ENCODE measurements at places on chromosomes 3 and 15.

- DNase-seq = no peak
These were observed 82.0 kb downstream of the HHLA2 start for GRCh38 chr3:108378153-108378951.

GRCh38 chr15:91491101-91491950, 362.2 kb upstream of the SLCO3A1 start:
- no peak for DNase-seq

DNA sequence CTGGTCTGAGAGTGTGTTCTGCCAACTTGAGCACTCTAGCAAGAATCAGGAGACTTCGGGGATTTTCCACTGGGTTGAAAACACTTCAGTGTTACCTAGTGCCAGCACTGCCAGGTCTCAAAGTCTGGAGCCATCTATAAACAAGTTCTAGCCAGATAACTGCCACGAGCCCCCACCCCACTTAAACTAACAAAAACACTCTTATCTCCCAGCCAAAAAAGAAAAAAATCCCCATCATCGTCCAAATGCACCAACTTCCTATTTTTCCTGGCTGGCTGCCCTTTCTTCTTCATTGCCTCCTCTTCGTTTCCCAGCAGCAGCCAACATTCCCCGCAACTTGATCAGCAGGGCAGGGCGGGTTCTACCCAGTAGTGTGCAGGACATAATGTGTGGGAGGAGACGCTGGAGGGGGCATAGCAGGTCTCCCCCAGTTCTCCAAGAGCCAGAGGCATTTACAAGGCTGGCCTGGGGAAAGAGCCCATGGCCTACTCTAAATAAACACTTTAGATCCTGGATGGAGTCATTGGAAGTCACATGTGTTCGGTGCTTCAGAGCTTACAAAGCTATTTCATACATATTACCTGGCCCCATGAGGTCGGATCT, 29.5 kb downstream of the C2CD4B start:
- no peak for DNase-seq

DNA sequence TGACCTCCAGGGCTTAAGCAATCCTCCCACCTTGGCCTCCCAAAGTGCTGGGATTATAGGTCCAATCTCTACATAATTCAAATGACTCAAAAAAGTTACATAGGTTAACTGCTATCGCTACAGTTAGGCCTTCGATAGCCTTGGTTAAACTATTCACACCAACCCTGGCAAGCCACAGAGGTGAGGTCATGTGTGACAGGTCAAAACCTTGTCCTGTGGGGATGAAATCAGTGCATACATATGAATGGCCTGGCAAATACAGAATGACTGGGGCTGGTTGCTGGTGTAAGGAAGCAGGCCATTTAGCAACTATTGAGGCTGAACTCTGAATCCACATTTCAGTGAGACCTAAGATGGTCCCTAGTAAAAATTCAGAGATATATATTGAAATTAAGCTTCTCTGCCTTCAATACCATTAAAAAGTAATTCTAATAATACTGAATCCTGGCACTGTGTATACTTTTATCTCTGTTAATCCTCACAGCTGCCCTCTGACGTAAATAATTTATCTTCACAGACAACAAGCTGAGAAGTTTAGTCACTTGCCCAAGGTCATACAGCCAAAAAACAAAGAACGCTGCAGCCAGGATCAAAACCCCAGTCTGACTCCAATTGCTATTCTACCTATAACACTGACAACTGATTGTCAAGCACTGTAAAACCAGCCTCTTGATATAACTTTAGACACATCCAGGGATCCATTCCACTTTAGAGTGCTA, 35.3 kb downstream of the MKRN2 start:
- no peak for DNase-seq

DNA sequence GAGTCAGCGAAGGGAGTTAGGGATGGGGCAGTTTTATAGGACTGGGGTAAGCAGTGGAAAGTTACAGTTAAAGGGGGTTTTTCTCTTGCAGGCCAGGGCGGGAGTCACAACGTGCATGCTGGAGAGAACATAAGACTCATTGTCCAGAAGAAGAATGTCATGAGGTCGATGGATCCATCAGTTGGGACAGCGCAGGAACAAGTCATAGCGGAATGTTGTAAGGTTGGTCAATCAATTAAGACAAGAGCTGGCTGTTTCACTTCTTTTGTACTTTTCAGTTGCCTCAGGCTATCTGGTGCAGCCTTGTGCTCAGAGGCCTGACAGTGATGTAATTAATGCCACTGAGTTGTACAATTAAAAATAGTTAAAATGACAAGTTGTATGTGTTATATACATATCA, 165.6 kb downstream of the OCA2 start:
- no peak for DNase-seq

- DNase-seq = no peak
These were observed at the start of gene ATP8B4 for GRCh38 chr15:50119063-50120040. Gene ATP8B4 (minus strand): TSS chr15:50119233. CDS start chr15:50106966, 12,267 bp downstream.

DNA sequence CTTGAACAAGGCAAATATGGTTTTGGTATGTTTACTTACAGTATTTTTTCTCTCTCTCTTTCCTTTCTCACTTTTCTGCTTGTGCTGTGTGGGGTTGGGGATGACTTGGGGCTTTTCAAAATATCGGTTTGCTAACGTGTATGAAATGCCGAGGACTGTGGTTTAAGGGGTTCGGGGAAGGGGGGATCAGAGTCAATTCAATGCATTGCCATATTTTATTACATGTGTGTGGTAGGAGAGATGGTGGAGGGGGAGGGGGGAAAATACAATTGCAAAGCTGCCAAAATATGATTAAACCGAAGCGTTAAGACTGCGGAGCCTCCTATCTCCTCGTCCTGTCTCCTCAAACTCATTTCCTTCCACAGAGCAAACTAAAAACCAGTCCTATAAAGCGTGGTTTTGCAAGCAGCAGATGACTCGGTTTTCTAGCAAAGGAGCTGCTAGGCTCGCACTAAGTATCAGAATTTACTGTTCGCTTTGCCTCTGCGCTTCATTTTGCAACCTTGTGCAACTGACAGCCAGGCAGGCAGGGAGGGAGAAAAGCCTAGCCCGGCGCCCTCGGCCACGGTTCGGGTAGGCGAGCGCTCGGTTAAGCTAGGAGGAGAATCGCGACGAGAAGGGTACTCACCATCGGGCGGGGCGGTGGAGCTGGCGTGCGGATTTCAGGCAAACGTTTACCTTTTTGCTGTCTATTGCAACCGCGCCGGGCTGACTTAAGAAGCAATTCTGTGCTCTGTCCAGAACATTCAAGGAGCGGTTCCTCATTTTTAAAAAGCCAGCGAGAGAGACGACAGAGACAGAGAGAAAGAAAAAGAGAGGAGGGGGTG, 4.0 kb upstream of the NR2F2 start:
- no peak for DNase-seq

GRCh38 chr3:159586571-159587202, 401.9 kb upstream of the IL12A start:
- no peak for DNase-seq

- DNase-seq = no peak
These were observed 42.7 kb downstream of the SH3BP5 start for GRCh38 chr3:15289661-15290060.

GRCh38 chr3:42051384-42052131, 39.6 kb upstream of the TRAK1 start:
- DNase-seq = no peak

DNA sequence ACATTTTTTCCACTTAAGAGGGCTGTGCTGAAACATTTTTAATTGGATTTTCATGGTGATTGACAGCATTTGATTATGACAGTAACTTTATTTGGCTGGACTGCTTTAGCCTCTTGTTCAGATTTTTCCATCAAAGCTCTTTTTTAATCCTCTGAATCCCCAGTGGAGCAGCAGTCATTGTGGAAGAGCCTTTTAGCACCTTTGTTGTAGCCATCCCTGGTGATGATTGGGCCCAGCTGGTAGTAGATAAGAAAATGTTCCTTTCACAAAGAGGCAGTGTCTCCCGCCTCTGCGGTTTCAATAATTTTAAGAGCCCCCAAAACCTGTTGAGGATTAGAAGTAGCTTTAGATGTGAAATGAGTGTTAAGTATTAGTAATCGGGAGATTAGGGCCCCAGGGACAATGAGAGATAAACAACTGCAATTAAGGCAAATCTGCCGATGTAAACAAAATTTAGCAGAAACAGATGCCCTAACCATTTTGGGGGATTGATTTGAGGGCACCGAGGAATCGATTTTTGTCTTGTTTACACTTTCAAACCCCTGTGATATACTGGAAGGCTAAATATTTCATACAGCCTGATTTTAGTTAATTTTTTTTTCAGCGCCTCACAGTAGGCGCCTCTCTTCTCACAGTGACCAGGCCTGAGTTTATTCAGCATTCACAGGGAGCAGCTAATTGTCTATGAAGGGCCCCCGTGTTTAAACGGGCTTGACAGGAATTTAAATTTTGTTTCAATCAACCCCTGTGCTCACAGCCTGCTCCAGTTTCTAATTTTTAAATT, 43.2 kb upstream of the SKOR1 start:
- no peak for DNase-seq

DNA sequence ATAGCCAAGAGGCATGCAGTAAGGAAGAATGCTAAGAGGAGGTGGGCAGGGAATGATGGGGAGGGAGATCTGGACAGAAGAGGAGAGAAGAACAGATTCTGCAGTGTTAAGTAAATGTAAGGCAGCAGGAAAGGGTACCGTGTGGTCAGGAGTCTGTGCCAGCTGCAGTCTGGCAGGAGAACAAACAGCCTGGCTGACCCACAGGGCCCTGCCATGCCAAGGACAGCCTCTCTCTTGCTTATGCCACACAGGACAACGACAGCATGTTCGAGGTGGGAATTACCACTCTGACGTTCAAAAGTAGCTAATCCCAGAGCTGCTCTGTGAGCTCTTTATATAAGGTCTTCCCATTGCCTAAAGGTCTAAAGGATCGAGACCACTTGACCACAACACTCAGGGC, 31.3 kb downstream of the DAPK2 start:
- DNase-seq = no peak

GRCh38 chr3:17372362-17373210, 369.8 kb downstream of the TBC1D5 start:
- DNase-seq = no peak

DNA sequence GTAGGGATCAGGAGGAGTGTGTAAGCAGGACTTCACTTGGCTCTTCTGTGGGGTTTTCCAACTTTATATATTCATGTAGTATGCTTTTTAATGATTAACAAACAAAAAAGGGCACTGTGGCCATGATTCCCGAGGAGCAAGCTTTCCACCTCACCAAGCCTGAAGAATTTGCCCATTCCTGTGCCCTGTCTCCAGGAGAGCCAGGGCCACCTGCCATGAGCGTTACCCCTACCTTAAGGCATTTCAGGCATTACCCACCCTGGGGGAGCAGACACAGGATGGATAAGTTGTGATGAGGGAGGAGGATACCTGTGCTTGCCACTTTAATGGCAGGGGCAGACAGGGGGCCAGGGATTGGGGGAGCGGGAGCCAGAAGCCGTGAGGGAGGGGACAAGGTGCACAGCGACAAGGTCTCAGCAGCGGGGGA, 3.0 kb downstream of the TRPM1 start:
- no peak for DNase-seq

GRCh38 chr3:13656584-13657301, 107.8 kb downstream of the FBLN2 start:
- DNase-seq = no peak

- no peak for DNase-seq
These were observed 100.6 kb upstream of the PLAAT1 start for GRCh38 chr3:193140381-193140780.

DNA sequence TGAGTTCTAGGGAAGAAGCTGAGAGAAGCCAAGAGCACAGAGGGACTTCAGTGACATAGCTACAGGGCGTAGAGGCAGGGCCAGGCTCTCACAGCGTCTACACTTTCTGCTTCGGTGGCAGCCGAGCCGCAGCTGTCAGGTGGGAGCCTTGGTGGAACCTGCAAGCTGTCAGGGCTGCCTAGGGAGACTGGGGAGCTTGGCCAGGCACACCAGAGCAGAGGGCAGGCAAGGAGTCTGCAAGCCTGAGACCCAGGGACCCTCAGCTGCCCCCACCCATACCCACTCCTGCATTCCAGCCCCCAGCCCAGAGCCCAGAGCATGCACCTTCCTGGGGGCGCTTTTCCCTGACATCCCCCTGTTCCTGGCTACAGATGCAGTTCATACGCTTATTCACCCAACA, 13.4 kb upstream of the KLF15 start:
- no peak for DNase-seq

DNA sequence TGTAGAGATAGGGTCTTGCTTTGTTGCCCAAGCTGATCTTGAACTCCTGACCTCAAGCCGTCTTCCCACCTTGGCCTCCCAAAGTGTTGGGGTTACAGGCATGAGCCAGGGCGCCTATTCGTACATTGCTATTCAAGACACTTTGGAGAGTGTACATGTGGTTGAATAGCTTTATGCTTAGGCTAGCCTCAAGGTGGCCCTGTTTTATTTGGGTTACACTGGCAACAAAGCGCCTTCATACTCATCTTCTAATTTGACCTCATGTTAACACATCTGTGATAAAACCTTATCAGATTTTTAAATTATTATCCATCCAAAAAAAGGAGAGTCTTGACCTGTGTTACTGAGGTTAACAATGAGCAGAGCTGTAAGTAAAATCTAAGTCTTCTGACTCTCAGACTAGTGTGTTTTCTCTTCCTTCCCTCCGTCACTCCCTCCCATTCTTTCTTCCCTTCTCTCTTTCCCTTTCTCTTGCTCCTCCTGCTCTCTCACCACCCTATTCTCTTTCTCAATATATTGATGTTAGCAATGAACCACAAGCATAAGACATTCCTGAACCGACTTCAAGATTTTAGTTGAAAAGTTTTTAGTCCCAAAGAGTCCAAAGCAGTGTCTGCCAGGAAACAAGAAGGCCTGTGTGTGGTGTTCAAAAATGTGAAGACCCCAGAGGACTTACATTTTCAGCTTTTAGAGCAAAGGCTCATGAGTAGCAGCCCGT, 603.7 kb upstream of the CFAP20DC start:
- DNase-seq = no peak

DNA sequence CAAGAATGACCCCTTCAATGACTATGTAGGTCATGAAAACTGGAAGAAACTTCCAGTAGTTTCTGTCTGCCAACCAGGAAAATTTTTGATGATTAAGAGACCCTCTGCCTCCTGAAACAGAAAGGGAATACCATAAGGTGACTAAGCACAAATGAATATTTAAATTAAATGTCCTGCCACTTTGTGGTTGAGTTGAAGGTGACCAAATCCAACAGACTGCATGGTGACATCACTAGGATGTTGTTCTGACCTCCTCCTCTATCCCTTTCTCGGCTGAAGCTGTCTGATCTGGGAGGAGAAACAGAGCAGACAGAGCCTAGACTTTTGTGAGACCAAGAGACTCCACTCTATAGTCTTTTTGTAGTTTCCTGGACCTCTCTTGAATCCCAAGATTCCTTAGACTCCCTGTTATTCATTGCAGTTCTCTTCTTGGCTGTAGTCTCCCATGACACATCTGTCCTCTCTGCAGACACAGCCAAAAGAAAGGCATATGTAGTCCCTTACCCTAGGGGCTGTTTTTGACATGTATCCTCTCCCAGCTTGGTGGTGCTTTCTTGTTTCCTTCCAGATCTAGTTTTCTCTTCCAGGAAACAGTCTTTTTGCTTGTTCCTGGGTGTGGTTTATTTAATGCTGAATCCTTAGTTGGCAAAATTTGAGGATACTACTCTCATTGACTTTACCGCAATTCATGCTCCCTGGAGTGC, 55.2 kb upstream of the UBE3A start:
- DNase-seq = no peak

GRCh38 chr3:171835116-171835515, 8.0 kb upstream of the TMEM212 start:
- DNase-seq = no peak

GRCh38 chr3:115960799-115961198, 337.5 kb downstream of the GAP43 start:
- no peak for DNase-seq

Data from activated CD4-positive, CD25-positive, alpha-beta regulatory T cell (primary cell).